K562 (cell line): ENCODE measurements at places on chromosomes 6 and 20. TPM values are rescaled to one million over a fixed set of nuclear protein-coding genes. Genes with fewer than 3 reads are reported as not detected.

The SIRPD gene
- not detected in 2 replicates for polyA plus RNA-seq

The MUC21 gene
- not detected in 2 replicates for polyA plus RNA-seq

The BNIP5 gene
- polyA plus RNA-seq, result not detected in 2 replicates

The FILIP1 gene
- 0.03 and 0.04 TPM in 2 replicates for polyA plus RNA-seq

The COL20A1 gene
- polyA plus RNA-seq, result not detected in 2 replicates

The COL10A1 gene
- polyA plus RNA-seq, result not detected in 2 replicates

The C20orf204 gene
- 0.94 and 1.6 TPM in 2 replicates for polyA plus RNA-seq

The SLC17A2 gene
- not detected in 2 replicates for polyA plus RNA-seq

The ID1 gene
- 298 and 319 TPM in 2 replicates for polyA plus RNA-seq

The MCCD1 gene
- not detected in 2 replicates for polyA plus RNA-seq

The IL20RA gene
- polyA plus RNA-seq, result not detected in 2 replicates

The LY6G6D gene
- polyA plus RNA-seq, result not detected in 2 replicates

The UNC93A gene
- polyA plus RNA-seq, result not detected in 2 replicates

The GTSF1L gene
- not detected in 2 replicates for polyA plus RNA-seq

The PLAGL1 gene
- polyA plus RNA-seq, result 18.7 and 19.6 TPM in 2 replicates

The PACRG gene
- 0.04 TPM in 1 of 2 replicates, not detected in the other for polyA plus RNA-seq

The FBXL4 gene
- 5.1 and 5.8 TPM in 2 replicates for polyA plus RNA-seq

The KCNQ2 gene
- polyA plus RNA-seq, result 0.16 TPM in 1 of 2 replicates, not detected in the other

The IMPG1 gene
- polyA plus RNA-seq, result not detected in 2 replicates

The COL21A1 gene
- polyA plus RNA-seq, result 0.25 and 0.27 TPM in 2 replicates

The C2 gene
- polyA plus RNA-seq, result 0.11 and 0.28 TPM in 2 replicates

The SNX9 gene
- polyA plus RNA-seq, result 61.3 and 70.0 TPM in 2 replicates

The SLC44A4 gene
- polyA plus RNA-seq, result 13.6 TPM in 2 replicates

The RAB32 gene
- polyA plus RNA-seq, result 8.6 and 11.0 TPM in 2 replicates

The TAF4 gene
- polyA plus RNA-seq, result 11.5 and 11.6 TPM in 2 replicates

The APMAP gene
- 18.2 and 21.8 TPM in 2 replicates for polyA plus RNA-seq

The COL9A1 gene
- 0.09 TPM in 1 of 2 replicates, not detected in the other for polyA plus RNA-seq

The SNAP25 gene
- polyA plus RNA-seq, result 0.12 TPM in 1 of 2 replicates, not detected in the other

The MUCL3 gene
- 0.07 TPM in 1 of 2 replicates, not detected in the other for polyA plus RNA-seq

The CGA gene
- not detected in 2 replicates for polyA plus RNA-seq
